ENCODE measurements at places on chromosomes 7 and 10.

DNA sequence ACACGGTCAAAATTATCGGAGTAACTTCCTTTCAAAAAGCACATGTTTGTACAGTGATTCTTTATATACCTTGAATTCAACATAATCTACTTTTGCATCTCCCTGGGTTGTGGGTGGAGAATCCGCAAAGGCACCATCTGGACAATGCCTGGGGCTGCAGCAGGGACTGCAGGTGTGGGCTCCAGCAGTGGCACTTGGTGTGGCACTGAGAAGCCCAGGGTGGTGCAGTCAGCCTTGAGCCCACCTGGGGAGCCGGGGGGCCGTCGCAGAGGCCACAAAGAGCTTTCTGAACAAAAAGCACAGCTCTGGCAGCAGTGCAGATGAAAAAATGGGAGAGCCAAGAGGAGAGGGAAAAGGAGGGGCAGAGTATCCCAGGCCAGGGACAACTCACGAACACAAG lies 22.2 kb downstream of the PARD3 start:
- no peak for DNase-seq

GRCh38 chr10:112663234-112664125 lies 216.5 kb downstream of the VTI1A start:
- no peak for DNase-seq

DNA sequence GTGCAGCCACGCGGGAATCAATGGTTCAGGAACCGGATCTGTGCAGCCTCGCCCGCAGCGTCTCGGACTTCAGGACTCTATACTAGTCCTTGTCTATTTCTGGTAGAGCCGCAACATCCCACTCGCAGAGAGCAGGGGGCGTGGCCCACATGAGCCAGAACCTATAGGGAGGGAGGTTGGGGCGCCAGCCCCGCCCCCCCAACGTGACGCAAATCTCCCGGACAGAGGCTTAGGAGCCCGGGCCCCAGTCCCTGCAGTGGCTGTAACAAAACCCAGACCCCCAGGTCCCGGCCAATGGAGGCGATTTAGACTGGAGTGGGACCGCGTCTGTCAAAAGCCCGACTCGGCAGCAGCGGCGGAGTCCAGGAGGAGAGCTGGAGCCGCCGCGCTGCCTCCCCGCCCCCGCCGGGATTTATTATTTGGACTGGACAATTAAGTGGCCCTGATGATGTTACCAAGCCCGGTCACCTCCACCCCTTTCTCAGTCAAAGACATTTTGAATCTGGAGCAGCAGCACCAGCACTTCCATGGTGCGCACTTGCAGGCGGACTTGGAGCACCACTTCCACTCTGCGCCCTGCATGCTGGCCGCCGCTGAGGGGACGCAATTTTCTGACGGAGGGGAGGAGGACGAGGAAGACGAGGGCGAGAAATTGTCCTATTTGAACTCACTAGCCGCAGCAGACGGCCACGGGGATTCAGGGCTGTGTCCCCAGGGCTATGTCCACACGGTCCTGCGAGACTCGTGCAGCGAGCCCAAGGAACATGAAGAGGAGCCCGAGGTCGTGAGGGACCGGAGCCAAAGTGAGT lies at the start of gene NKX2-3:
NKX2-3 (plus strand) TSS at position 256 of the 809 bp plus-strand sequence; CDS start at position 446, 190 bp downstream.
- DNase-seq: peak; percentile 63

DNA sequence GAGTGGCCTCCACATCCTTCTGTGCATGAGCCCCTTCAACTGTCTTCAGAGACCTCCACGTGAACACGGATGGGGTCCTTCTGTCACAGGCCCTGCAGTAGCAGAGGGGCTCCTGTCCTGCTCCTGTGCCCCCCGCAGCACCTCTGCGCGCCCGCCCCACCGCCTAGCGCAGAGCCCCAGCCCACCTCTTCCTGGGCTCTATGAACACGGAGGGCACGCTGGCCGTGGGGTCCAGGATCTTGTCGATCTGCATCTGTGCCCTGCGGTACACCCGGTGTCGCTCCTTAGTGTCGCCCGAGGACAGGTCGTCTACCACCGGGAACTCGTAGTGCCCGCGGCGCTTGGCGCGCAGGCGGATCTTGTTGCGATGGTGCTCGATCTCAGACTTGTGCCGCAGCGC lies 71.4 kb upstream of the ATP6V0A4 start:
- DNase-seq: no peak

GRCh38 chr10:97752956-97753355 lies 16.0 kb downstream of the ZFYVE27 start:
- DNase-seq: no peak

GRCh38 chr10:70320751-70321150 lies 36.9 kb upstream of the NPFFR1 start:
- DNase-seq: no peak

- no peak for DNase-seq
Measured at GRCh38 chr7:93861325-93861949, 29.1 kb downstream of the TFPI2 start.

DNA sequence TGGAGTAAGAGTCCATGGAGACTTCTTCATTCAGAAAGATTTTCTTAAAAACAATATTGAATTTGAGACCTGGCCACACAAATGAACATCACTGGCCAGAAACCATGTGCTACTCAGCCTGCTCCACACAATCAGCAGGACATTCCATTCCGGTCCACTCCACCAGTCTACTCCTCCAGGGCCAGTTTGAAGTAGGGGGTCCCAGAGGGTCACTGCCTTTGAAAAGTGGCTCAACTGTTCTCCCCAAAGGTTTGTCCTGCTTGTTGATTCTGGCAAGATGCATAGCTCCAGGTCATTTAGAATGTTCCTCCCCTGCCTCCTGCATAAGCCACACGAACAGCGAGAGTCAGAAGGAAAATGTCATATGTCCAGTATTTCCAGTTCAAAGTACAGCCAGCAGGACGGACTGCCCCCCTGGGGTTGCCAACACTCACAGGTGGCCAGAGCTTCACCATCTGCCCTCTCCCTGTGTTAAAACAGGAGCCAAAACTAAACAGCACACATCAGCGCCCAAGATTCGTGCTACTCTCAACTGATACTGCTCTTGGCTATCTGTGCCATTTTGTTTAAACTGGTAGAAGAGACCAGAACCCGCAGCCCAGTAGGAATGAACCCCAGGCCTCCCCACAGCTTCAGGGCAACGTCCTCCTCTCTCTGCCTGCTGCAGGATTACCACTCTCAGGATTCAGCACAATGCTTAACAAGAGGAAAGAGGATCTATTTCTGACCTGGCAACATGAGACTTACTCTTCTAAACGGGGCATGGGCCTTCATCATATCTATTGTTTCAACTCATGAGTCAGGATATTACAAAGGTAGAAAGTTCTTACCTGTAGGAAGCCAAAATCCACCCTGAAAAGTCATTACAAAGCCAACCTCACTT lies 11.3 kb downstream of the GRB10 start:
- no peak for DNase-seq

DNA sequence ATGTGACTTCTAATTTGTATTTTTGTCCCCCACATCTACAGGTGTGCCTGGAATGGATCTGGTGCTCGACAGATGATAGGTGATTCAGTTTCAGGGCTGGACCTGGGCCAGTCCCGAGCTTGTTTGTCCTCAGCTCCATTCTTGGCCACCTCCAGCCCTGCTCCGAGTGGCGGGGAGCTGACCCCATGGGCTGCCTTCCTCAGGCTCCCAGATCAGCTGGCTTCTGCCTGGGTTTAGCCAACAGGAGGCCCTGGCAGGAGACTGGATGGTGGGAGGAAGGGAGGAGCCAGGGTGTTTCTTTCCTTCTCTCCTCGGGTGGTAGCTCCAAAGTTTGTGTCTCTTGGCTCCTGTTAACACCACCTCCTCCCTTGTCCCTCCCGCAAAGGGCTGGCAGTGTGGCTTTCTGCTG lies 75.2 kb downstream of the CDH23 start:
- no peak for DNase-seq

DNA sequence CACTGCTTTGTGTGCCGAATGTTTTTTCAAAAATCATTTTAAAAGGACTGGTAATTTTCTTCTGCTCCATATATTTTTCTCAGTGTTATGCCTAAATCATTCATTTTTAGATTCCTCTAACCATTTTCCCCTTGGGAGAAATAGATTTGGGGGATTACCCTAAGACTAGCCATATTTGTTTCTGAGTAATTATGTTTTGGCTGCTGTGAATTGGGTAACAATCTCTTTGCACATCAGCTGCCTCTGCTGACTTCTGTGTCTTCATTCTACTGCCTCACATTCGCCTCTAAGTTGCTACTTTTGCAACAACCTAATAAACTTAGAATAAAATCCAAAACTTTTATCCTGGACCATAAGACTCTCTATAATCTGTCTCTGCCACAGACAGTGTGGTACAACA lies 18.5 kb upstream of the MRC1 start:
- DNase-seq: no peak

GRCh38 chr7:2979201-2979631 lies 64.5 kb downstream of the CARD11 start:
- DNase-seq: peak; percentile 29

Measured in activated naive CD4-positive, alpha-beta T cell treated with anti-CD3 and anti-CD28 coated beads for 36 hours (primary cell).